Lower lobe of right lung (tissue), 2 donors: ENCODE measurements at places on chromosomes 12 and 14.
A peak's percentile ranks its signal among the peaks of the same experiment; 100 is the strongest.

DNA sequence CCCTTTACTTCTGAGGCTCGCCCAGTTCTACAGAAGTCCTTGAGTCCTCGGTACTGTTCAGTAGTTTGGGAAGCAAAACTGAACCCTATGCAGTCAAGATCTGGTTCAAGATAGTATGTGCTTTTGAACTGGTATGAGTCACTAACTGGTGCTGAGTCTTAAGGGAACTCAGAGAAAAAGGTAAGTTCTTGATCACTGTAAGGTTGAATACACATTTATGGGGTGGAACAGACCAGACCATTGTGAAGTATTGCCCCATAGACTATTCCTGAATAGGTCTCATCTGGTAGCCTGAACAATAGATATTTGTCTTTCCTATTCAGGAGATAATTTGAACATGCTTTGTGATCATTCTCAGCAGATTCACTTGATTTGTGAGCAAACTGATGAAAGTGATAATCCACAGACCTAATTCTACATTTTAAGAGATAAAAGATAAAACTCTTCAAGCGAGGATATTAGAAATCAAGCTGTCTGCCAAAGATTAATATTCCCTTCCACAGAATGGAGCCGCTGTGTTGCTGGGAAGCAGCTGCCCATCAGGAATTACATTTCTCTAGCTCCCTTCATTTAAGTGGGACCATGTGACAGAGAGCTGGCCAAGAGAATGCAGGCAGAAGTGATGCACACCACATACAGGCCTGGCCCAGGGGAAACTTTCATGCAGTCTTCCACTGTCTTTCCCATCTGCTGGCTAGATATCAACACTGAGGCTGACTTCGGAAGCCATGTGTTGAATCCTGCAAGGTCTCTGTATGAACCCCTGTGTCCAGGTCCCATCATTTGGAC, 369.8 kb upstream of the GARIN6 start:
- no peak for DNase-seq

DNA sequence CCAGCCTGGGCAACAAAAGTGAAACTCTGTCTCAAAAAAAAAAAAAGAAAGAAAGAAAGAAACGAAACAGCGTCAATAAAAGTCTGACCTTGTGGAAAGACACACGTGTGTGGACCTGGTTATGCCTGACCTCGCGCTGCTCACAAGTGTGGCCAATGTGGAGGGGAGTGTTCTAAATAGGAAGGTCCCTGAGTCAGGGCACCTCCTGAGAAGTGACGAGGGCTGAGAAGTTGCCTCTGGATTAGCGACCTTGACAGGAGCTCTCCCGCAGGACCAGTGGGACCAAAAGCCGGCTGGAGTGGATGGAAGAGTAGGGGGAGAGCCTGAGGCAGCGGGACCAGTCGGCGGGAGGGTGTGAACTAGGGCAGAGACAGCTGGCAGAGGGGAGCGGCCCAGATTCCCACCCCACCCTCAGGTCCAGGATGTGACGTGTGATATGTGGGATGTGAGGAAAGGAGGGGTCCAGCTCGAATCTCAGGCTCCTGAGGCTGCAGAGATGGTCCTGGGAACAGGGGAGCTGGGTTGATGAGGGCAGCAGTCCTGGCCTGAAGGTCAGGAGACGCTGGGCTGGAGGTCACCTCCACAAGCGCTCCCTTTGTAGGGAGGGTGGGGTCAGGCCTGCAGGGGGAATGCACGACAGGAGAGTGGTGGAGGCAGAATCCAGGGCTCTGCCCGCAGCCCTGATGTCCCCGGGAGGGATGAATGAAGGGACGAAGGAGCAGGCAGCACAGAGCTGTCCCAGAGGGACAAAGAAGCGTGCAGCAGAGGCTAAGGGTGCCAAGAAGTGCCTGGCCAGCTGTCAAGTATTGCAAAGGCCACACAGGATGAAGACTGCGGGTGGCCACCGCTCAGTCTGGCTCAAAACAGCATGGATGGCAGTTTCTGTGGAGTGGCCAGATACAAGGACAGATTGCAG, 24.8 kb upstream of the GPR68 start:
- no peak for DNase-seq

GRCh38 chr12:75666939-75667334, 155.5 kb upstream of the KRR1 start:
- DNase-seq: no peak

- no peak for DNase-seq
Observed at GRCh38 chr12:89889062-89889461, 180.4 kb upstream of the ATP2B1 start.

GRCh38 chr12:46459861-46460545, 87.4 kb upstream of the SLC38A2 start:
- DNase-seq: no peak

DNA sequence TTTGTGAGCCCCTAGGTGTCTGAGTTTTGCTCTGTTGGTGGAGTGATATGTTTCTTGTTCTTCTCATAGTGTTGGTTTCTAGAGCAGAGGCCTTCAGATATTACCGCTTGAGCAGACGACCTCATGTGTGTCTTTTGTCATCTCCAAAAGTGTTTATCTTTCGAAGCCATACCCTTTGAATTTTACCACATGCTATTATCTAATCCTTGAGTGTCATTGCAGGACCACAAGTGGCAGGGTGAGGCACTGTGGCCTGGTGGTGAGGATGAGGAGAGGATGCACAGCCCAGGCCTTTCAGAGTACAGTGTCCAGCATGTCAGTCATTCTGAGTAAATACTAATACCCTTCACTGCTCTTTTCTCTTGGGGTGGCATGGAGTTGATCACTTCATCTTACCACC, 57.2 kb upstream of the CISTR start:
- DNase-seq: no peak

GRCh38 chr14:101506926-101507835, 54.1 kb upstream of the DIO3 start:
- DNase-seq: peak; percentile 31

DNA sequence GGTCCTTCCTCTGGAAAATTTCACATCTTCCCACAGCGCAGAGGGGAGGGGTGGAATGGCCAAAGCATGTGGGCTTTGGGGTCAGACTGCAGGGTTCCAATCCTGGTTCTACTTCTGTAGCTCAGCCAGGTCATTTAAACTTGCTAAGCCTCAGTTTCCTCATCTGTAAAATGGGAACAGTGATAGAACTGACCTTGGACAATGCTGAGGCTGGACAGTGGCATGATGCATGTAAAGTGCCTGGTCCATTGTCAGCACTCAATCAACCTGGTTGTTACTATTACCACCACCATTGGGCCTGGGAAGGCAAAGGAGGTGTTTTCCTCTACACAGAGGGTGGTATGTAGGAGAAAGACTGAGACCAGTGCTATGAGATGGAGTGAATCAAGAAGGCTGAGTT, 162.8 kb downstream of the VRK1 start:
- no peak for DNase-seq

DNA sequence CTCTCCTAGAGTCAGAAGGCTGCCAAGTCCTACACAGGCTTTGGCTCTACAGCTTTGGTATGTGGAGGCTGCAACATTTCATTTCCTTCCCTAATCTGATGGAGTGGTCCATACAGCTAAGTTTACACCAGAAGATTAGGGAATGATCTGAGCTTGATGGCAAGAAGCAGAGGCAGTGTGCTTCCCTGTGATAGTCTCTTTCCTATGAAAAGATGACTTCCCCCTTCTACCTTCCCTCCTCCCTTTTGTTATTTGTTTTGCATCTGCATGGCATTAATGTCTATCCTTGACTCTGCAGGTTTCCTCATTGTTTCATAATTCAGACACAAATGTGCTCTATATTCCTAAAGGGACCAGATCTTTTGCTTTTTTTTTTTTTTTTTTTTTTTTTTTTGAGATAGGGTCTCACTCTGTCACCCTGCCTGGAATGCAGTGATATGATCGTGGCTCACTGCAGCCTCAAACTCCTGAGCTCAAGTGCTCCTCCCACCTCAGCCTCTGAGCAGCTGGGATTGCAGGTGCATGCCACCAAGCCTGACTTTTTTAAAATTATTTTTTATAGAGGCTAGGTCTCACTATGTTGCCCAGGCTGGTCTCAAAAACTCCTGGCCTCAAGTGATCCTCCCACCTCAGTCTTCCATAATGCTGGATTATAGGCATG, 76.3 kb downstream of the GRIP1 start:
- DNase-seq: no peak

GRCh38 chr14:68219407-68219806, 399.8 kb downstream of the RAD51B start:
- no peak for DNase-seq

GRCh38 chr12:8453021-8453513, 2.7 kb upstream of the CLEC6A start:
- DNase-seq: peak; percentile 51

DNA sequence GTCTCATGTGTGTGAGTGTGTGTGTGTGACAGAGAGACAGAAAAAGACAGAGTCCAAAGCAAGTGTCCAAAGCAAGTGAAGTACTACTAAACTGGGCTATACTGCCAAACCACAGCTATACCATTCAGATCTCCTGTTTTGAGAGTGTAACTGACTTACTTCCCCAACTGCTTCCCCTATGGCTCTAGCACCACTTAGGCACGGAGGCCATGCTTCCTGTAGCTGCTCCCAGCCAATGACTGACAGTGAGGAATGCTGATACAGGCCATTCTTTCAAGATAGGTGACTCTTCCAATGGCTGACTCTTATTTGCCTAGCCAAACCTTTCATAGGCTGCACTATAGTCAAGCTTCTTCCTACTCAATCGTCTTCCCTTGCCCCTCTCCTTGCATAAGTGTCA, 393.2 kb downstream of the BCAT1 start:
- no peak for DNase-seq

DNA sequence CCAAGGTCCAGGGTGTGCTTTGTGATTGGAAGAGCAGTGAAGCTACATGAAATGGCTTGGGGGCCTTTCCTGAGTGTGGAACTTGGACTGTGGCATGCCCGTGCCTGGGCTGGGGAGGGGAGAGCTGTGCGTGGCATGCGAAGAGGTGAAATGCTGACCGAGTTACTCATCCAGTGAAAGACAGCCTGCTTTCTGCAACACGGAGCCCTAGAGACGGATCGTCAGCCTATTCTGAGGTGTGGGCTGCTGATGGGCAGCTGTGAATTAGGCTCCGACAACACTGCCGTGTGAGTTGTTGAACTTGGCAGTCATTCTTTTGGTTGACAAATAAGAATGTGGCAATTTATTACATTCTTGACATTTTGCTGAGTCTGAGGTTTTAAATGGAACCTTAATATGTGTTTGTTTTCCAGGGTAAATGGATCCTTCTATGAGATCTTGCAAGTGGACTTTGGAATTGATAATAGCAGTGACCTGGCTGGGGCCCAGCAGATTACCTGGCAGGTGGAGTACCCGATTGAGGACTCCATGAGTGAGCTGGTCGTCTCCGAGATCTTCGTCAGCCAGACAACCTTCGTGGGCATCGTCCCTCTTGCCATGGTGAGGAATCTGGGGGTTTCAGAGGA, 453.9 kb downstream of the AACS start:
- no peak for DNase-seq

DNA sequence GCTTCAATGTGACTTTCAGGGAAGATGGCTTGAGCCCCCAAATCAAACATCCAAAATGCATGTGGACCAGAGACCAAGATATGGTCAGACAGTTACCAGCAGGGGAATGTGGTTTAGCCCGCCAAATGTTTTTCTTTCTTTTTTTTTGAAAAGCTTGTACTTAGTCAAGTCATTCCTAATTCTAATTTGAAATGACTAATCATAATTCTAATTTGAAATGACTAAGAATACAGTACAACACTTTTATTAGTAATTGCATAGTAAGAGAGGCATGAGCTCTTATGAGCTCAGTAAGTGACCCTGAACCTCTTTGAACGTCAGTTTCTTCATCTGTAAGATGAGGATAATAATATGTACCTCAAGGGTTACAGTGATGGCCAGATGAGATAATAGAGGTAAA, 72.4 kb downstream of the HECTD4 start:
- no peak for DNase-seq

DNA sequence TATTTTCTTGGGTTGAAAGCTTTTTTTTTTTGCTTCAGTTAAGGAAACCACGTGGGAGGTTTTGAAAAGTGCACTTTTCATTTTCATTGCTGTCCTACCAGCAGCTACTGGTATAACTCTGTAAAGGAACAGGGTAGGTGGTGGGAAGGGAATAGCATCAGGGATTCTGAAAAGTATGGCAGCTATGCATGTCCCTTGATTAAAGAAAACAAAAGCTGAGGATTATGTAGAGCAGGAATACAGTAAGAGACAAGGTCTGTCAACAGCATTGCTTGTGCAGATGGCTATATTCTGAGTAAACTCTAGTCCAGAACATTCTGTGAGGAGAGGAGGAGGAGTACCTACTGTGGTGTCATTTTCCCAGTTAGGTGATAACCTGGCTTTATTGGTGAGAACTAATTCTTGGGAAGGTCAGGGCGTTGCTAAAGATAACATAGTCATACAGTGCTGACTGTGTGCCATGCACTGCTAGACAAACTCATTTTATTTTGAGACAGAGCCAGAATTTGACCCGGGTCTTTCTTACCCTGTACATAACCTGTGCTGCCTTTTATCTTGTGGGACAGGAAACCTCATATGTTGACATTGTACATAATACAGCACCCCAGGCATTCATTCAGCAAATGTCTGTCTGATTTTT, 80.3 kb upstream of the TRAF3 start:
- no peak for DNase-seq

DNA sequence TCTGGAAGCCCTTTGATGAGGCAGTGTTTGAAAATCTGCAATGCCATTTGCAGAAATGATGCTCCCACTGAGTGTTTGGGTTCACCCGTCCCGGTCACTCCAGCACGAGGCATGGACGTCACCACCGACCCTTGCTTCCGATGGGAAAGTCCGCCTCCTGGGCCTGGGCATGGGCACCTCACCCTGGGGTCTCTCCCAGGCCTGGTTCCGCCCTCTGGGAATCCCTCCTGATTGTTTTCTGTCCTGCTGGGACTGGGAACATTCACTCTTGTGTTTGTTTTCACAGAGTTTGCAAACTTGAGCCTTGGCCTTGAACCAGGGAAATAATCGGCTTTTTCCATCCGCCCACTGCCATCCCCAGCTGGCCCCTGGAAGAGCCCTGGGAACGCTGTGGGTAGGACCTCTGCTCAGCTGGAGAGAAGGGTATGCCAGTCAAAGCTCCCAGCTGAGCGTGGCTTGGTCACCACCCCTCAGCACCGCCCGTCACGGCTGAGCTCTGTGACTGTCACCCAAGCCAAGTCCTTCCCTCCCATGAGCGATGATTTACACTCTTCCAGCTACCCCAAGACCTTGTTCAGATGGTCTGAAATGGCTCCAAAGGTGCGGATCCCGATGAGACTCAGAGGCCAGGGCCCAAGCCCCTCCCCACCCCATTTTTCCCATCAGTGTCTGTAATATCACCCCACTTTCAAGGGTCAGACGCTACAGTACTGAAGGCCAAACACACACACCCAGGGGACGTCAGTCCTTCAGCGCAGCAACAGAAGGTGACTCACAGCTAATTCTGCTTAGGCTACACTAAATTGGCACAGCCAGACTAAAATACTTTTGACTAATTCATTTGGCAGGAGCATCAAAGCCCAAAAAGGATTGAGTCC, 34.1 kb upstream of the FZD10 start:
- DNase-seq: no peak

- DNase-seq: no peak
Observed at GRCh38 chr12:61713121-61713520, 547.1 kb upstream of the USP15 start.

GRCh38 chr12:120762086-120762485, 36.5 kb downstream of the ACADS start:
- DNase-seq: no peak

GRCh38 chr14:63276492-63277342, 42.0 kb downstream of the GPHB5 start:
- no peak for DNase-seq

- DNase-seq: peak; percentile 96
Observed at GRCh38 chr12:132189378-132190011, 45.2 kb downstream of the NOC4L start.

GRCh38 chr12:111404362-111405148, 1.2 kb upstream of the SH2B3 start:
- DNase-seq: peak; percentile 61
